Foreskin fibroblast (primary cell): ENCODE measurements at places on chromosomes 2 and 18.

DNA sequence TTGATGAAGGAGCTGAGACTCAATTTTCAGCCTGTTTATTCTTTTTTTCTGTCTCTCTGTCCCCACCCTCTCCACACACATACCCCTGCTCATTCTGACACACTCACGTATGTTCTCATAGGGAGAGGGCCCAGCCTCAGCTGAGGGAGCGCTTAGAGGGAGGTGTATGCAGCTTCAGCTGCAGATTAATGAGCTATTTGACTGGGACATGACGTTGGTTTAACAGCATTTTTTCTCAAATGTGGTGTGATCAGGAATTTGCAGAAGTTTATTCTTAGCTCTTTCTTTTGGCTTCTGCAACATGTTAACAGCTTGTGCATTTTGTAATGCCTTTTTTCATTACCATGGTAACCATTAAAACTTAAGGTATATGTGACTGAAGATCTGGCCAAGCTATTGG lies 1547.1 kb upstream of the PIK3C3 start:
- DNase-seq = no peak

- DNase-seq = no peak
These were observed 14.3 kb downstream of the RBMS1 start for GRCh38 chr2:160479269-160479668.

DNA sequence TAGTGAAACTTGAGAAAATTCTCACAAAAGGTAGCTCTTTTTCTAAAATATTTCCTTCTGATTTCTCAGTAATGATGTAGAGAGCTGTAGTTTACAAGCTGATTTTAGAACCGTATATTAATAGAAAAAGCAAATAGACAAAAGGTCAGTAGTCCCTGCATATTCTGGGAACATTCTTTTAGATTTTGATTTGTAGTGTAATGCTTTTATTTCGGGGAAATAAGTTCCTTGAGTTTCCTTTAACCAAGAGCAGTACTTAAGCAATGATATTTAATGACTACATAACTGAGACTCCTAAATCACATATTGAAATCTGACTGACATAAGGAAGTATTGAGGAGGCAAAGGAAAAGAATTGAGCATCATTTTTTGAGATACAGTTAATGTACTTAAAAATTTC lies 22.4 kb downstream of the NBEAL1 start:
- no peak for DNase-seq

GRCh38 chr2:175312137-175312536 lies 130.6 kb upstream of the ATP5MC3 start:
- no peak for DNase-seq

DNA sequence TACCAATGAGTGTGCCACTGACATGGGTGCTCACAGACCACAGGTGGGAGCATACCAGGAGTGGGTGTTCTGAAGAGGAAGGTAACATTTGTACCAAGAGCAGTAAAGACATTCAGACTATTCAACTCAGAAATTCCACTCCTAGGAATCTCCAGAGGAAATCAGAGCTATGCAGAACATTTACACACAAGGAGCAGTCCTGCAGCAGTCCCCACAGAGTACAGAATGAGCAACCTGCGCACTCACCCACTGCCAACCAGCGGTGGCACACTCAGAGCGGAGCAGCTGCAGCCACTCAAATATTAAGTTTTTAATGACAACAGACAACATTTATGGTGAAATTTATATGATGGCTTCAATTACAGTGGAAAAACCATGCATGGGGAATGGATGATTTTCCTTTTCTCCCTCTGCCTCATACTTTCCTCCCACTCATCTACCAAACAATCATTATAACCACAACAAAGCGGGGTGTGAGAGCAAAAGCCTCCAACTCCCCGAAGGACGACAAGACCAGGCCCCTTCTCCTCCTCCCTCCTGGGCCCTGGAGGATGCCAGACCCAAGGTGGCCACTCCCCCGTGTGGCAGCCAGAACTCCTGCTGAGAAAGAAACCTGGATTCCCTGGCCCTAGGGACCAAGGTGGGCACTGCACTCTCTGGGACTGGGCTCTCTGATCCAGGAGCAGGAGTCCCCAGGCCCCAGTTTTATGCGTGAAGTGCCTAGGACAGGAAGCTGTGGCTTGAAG lies 5.4 kb downstream of the HS6ST1 start:
- DNase-seq = peak; percentile 54

DNA sequence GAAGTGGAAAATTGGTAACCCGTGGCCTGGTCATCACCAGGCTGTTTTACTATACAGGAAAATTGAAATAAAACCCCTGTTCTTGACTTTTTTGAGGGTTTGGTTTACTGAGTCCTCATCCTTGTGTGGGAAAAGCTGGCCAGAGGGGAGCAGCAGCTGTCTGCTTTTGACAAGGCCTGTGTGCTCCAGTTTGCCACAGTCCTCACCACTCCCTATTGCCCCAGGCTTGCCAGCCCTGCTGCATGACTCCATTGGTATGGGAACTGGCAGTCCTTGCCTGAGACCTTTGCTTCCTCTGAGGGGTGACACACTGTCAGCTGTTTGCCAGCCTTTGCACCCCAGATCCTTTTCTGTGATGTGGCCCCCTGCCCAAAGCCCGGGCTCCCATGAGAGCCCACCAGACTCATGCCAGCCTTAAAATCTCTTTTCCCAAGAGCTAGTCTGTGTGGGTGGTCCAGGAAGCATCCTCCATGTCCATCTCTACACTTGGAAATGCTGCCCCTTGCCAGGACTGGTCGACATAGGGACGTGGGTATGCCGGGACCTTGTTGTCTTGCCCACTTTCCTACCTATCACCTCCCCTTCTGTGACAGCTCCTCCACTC lies 39.0 kb downstream of the GLI2 start:
- no peak for DNase-seq

- peak; percentile 66 for DNase-seq
These were observed 244.1 kb downstream of the NCKAP5 start for GRCh38 chr2:133324150-133324561.

DNA sequence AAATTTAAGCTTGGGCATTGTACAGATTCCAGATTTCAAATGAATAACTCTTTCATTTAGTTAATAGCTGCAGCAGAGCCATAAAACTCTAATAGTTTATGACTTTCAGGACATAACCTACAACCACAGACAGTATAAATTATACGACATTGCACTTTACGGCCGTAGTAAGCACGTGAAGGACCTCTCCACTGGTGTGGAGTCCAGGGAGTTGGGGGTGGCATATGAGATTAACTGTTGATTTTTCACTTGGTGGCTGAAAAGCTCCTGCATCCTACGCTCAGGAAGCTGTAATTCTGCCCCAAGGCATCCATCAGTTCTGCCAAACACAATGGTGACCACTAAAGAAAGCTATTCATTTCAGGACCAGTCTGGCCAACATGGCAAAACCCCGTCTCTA lies 376.2 kb downstream of the SOX11 start:
- DNase-seq = no peak

GRCh38 chr18:69956057-69956456 lies 8.4 kb upstream of the CD226 start:
- no peak for DNase-seq

- DNase-seq = no peak
These were observed 22.2 kb downstream of the PDIA6 start for GRCh38 chr2:10790228-10790973.

- no peak for DNase-seq
These were observed 243.1 kb downstream of the AFF3 start for GRCh38 chr2:99899058-99899855.

GRCh38 chr18:58097121-58097906 lies 53.3 kb downstream of the NEDD4L start:
- peak; percentile 21 for DNase-seq

DNA sequence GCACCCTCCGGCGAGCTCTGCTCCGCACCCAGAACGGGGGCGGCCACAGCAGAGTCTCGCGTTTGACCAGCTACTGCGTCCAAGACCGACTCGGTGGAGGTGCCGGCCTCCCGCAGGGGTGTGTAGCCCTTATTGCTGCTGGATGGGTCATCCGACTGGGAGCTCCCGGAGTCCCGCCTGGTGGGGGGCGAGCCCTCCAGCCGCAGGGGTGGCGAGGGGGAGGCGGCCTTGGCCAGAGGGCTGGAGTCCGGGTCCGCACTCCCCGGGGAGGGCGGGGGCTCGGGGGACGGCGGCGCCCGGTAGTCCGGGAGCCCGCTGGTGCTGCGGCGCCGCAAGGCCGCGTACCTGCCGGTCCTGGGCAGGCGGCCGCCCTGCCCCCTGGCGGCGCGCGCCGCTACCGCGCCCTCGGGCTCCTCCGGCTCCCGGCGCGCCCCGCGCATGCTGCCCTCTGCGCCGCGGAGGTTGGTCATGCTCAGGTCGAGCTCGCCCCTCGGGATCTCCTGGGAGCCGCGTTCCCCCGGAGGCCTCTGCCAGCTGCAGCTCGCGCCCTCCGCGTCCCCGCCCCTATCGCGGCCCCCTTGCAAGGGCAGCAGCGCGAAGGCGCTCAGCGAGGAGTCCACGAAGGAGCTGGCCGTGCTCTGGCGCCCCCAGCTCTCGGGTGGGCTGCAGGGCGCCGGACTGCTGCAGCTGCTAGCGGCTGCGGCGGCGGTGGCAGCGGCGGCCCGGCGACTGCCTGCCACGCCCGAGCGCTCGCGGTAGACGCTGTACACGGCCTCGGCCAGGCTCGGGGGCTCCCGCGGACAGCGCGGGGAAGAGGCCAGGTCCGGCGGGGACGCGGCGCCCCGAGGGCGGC lies 4.8 kb downstream of the TMEM200C start:
- DNase-seq = peak; percentile 15

- DNase-seq = no peak
These were observed 1934.7 kb upstream of the CELF4 start for GRCh38 chr18:39500306-39500705.

DNA sequence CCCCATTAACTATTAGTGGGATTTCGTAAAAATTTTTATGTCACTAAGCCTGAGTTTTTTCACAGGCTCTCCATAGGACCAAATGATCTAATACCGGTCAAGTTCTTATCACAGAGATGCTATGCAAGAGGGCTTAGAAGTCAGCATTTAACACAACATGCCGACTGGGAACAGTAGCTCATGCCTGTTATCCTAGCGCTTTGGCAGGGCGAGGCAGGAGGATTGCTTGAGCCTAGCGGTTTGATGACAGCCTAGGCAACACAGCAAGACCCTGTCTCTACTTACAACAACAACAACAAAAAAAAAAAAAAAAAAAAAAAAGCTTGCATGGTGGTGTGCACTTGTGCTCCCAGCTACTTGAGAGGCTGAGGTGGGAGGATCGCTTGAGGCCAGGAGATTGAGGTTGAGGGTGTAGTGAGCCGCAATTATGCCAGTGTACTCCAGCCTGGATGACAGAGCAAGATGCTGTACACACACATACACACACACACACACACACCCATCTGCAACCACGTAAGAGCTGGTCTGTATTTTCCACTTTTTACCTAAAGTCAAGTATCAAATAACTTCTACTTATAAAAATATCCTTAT lies 67.6 kb upstream of the FAM124B start:
- no peak for DNase-seq

- DNase-seq = no peak
These were observed 146.1 kb downstream of the SEPTIN10 start for GRCh38 chr2:109467701-109468100.

GRCh38 chr2:100960688-100961087 lies 41.4 kb upstream of the RPL31 start:
- peak; percentile 82 for DNase-seq

DNA sequence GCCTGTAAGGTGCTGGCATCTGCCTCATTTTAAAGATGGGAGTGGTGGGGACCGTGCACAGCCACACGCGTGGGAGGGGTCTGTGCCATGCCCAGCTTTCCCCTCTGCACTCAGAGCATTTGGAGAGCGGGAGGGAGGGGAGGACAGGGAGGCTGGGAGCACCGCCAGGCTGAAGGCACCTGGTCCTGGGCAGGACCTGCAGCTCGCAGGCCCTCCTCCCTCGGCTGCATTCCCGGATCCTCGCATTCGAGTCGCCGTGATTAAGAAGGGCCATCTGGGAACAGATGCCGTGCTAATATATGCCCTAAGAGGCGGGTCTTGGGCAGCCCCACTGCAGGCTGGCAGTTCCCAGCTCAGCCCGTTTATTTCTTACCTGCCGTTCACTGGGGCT lies 84.0 kb downstream of the PTGR3 start:
- no peak for DNase-seq

- no peak for DNase-seq
These were observed 16.4 kb upstream of the KCNG3 start for GRCh38 chr2:42510191-42510590.

GRCh38 chr2:146370826-146371225 lies 1474.0 kb upstream of the ACVR2A start:
- peak; percentile 2 for DNase-seq

DNA sequence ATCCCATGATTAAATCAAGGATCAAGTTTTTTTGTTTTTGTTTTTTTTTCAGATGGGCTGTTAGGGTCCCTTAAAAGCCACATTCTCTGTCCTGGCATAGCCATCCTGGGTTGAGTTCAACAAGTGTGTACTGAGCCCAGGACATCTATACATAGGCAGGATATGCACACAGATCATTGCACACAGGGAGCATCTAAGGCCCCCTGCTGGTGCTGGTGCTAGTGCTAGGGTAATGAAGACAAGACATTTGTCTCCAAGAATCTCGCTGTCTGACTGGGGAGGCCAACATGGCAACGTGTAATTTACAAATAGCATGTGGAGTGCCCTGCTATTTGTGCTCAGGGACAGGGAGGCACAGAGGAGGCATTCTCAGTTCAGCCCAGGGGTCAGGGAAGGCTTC lies 124.5 kb downstream of the VAPA start:
- DNase-seq = no peak

GRCh38 chr2:129861666-129862288 lies 117.7 kb upstream of the RAB6C start:
- DNase-seq = no peak

DNA sequence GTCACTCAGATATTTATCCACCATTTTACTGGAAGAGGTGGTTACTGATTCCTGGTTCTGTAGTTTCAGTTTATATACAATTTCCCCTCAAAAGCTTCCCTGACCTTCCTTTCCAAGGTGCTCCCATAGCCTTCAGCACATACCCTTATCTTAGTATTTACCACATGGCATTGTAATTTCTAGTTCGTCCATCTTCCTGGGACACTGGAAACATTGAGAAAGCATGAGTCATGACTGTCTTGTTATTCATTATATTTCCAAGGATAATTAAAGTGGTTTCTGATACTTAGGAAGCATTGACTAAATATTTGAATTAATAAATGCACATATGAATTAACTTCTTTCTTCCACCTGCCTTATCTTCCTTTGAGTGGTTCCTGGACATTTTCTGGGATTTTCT lies 203.8 kb downstream of the ETAA1 start:
- peak; percentile 38 for DNase-seq

GRCh38 chr2:66324909-66325528 lies 109.9 kb upstream of the MEIS1 start:
- no peak for DNase-seq

- no peak for DNase-seq
These were observed 53.7 kb upstream of the SLC4A10 start for GRCh38 chr2:161570424-161571050.

- peak; percentile 60 for DNase-seq
These were observed 507 bp downstream of the CNNM4 start for GRCh38 chr2:96760986-96761832.

DNA sequence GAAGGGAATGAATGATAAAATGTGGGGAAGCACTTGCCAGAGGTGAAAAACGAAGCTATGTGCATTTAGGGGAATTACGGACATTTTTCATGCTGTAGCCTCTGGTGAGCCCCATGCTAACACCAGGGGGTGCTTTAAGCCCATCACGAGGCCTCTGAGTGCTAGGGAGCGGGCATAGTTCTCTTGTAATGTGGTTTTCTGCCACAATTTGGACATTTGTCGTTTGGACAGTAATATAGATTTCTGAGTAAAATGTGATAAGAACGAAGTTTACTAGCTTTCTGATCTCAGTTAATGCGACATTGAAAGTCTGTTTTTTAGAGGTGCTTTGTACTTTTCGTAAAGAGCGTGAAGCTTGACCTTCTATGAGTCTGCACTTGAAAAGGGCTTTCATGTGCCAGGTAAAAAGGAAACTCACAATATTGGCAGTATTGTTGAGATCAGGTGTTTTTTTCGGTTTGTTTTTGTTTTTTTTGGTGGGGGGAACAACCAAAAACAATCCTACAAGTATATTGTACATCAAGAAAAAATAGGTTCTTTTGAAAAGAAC lies 50.6 kb downstream of the TRAF3IP1 start:
- peak; percentile 59 for DNase-seq
